ENCODE measurements at places on chromosomes 1 and 21.
A peak's percentile ranks its signal among the peaks of the same experiment; 100 is the strongest.

DNA sequence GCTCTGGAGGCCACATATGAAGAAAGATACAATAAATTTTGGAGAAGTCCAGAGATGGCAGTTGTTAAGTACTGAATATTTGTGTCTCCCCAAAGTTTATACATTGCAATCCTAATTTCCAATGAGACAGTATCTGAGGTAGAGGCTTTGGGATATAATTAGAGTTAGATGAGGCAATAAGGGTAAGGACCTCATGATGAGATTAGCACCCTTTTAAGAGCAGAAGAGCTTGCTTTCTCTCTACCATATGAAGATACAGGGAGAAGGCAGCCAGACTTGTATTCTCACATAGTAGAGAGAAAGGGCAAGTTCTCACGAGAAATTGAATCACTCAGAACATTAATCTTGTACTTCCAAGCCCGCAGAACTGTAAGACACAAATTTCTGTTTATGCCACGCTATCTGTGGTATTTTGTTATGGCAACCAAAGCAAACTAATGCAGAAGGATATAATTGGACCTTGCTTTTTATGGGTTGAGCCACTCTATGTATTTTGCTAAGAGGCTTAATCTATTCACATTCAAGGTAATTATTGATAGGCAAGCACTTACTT, 430.1 kb downstream of the KCNT2 start:
- no peak for DNase-seq

DNA sequence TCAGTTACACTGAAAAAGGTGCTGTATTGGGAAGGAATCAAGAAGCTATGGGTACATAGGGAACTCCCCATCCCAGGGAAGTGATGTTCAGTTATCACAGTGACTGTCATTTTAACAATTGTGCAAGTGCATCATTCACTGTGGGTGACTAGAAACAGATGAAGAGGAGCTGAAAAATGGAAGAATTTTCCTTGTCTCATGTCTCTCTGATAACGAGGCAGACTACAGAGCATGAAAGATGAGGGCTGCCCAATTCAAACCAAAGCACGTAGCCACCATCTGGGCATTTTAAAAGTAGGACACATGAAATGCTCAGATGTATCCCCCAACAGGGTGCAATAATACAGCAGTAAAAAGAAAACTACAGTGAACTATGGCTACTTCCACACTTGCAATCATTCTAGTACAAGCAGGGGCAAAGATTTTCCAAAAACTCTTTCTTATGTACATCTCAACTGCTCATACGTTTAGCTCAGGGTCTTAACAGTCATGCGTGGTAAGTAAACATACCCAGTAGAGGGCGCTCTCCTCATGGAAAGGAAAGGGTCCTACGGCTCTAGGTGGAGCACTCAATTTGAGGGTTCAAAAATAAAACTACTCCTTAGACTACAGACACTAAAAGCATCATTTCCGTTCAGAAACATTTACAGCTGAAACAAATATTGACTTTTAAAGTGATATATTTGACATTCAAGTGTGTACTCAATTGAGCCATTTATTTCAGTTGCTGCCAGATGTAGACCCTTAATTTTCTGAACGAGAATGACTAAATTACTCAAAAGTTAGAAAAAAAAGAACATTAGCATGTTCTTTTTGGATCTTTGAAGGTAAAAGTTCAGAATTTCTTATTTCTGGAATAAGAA, 143.2 kb downstream of the KCTD3 start:
- peak; percentile 5 for DNase-seq

DNA sequence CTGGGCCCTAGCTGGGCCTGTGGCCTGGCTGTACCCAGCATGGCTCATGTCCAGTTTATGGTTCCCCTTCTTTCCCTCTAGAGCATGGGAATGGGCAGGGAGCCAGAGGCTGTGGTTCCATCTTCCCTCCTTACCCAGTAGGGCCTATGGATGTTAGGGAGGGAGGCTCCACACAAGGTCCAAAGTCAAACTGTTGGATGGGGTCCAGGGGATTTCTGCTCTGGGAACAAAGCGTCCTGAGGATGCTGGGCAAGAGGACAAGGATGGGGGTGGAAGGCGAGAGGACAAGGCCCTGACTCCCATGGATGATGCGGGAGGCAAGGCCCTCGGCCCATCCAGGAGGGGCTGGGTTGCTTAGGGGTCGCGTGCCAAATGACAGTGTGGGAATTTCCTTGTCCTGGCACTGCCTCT, 17.3 kb downstream of the CSF1 start:
- DNase-seq: no peak

DNA sequence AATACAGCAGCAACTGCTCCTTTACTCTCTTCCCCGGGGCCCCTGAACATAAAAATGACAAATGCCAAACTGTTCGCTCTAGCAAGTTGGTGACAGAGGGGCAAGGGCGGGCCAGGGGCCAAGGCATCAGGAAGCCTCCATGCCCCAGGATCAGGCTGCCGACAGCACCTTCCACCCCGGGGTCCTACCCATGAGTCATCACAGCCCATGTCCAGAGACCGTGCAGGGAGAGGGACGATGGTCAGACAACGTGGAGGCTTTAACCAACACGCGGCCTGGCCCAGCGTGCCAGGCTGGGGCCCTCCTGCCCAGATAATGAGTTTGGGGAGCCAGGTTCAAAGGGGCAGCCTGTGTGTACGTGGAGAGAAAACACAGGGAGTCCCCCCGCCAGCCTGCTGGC, 90.5 kb downstream of the CASZ1 start:
- no peak for DNase-seq

DNA sequence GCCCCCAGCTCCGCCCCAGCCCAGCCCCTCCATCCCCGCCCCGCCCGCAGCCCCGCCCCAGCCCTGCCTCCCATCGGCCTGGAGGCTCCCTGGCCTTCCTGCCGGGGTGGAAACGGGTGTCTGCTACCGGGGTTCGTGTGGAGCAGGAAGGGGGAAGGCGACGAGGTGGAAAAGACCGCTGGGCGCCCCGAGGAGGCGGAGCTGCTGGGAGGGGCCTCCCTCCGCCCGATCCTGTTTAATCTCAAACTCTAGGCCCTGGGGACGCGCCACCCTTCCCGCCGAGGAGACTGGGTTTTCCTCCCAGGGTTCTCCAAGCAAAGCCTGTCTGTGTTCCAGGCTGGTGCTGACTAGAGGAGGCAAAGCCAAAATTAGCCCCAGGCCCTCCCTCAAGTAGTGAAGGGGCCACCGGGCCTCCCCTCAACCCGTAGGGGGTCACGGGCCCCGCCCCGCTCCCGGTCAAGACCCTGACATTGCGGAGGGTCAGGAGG, 16.2 kb upstream of the TTLL10 start:
- peak; percentile 73 for DNase-seq

- no peak for DNase-seq
Measured at GRCh38 chr1:109312246-109312645, 5.4 kb upstream of the MYBPHL start.

GRCh38 chr21:18114810-18115209, 129.8 kb upstream of the CHODL start:
- no peak for DNase-seq

DNA sequence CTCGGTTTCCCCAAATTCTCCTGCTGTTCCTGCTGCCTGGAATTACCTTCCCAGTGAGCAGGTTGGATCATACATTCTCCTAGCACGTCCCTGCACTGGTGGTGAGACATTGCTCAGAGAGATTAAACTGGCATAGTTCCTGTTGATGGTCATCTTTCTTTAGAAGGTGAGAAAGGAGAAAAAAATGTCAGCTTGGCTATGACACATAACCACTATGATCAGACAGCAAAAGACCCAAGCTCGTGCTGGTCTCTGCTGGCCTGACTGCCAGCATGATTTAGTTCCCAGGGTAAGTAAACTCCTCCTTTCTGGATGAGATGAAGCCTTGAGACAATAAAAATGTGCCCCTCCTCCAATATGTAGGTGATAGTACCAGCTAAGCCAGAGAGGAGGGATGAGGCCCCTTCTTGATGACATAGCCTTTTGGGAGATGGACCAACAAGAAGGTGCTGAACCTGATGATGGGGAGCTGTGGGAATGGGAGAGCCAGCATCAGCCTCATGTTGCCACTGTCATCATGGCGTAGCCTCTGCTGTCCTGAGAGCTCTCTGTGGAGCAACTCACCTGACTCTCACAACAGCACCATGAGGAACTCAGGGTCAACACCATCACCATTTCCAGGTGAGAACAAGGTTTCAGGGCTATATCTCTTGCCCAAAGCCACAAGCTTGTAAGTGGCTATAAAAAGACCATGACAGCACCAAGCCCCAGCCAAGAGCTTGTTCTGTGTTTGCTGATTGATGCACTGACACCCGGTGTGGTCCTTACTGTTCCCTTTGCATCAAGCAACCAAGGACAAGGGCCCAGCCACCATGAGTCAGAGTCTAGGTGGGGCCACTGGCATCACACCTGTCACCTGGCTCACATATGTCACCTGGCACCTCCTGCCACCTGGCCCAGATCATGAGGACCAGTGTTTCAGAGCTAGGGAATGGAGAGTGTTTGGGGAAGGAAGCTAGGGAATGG, 200.0 kb downstream of the MATN1 start:
- no peak for DNase-seq

- no peak for DNase-seq
Measured at GRCh38 chr1:59638231-59638711, 176.5 kb upstream of the HOOK1 start.

DNA sequence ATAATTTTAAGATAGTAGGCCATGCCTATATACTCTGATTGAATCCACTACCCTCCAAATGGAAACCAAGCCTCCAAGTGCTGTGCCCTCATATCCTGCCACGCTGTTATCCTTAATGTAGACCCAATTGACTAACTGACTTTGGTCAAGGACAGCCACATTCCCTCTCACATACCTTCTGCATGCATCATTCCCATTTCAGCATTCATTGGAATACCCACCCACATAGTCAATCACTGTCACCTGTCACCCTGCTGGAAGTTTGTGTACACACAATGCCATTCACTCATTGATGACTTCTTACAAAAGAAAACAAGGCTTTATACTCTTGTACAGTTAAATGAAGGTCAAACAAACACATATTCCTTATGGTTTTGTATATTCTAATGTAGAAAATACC, 221.1 kb upstream of the PBX1 start:
- no peak for DNase-seq

DNA sequence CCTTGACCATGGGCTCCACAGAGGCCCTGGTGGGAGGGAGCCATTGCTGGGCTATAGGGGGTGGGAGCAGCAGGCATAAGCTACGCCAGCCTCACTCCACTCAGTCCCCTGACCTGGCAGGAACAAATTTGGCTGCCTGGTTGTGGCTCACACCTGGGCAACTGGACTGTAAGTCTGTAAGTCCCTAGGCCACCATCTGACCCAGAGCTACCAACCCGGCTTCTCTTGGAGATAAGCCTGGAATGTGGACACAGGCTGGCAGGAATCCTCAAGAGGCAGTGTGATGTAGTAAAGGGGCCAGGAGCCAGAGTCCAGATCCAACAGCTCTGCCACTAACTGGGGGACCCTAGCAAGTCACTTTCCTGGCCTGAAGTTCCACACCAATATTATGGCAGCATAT, 11.4 kb downstream of the NCF2 start:
- no peak for DNase-seq

- no peak for DNase-seq
Measured at GRCh38 chr1:156815961-156816422, 656 bp downstream of the SH2D2A start.

GRCh38 chr1:209626346-209627026, 25.7 kb downstream of the LAMB3 start:
- DNase-seq: no peak

DNA sequence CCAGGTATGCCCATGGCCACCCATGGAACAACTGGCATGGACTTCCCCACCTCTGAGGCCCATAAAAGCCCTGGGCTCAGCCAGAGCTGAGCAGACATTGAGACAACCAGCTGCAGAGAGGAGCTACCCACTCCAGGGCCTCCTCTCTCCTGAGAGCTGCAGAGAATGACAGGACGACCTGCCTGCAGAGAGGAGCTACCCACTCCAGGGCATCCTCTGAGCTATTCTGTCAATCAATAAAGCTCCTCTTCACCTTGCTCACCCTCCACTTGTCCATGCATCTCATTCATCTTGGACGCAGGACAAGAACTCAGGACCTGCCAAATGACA, 43.4 kb downstream of the MATN1 start:
- DNase-seq: no peak

- DNase-seq: no peak
Measured at GRCh38 chr1:55986003-55986402, 593.4 kb downstream of the PLPP3 start.

DNA sequence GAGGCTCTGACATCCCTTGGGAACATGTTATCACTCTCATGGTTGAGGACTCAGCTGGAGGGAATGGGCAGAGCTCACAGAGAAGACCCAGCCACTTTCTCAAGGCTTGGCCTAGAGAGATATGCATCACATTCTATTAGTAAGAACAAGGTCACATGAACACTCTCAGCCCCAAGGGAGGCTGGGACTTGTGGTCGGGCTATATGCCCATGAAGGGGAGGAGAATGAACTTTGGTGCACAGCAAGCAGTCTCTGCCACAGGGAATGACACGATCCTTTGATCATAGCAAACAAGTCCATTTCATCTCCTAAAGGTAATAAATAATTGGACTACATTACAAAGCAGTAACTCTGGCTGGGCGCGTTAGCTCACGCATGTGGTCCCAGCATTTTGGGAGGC, 105.7 kb downstream of the SYF2 start:
- DNase-seq: no peak

DNA sequence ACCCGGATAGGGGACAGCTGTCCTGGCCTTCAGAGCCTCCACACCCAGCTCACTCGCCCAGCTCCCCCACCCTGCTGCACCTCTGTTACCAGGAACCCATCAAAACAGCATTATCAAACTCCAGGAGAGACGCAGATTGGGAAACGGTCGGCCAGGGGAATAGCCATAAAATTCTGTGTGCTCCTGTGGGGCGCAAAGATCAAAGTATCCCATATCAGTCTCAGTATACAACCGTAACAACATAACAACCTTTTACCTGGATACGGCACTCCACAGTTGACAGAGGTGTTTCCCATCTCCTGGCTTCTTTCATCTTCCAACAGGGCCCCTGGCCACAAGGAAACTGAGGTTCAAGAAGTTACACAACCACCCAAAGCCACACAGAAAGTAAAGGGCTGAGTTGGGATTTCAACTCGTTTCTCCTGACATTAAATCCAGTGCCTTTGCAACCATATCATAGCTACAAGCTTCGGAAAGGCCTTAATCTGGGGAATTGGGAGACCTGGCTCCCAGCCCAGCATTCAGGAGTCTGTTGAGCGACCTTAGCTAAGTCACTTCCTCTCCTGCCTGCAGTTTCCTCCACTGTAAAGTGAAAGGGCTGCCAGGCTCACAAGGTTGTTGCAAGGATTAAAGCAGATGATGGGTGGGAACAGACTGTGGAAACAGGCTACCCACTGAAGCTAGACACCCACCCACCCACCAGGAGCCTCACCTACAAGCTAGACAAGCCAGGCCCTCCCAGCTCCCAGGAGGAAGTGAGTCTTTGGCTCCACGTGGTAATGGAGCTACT, 8.1 kb upstream of the EPHB2 start:
- DNase-seq: no peak

- DNase-seq: no peak
Measured at GRCh38 chr1:231420299-231420958, 1.7 kb downstream of the EGLN1 start.

All from stimulated activated CD4-positive, alpha-beta T cell treated with anti-CD3 and anti-CD28 coated beads, Interleukin-4, amount 100 ng/mL, for 48 hours (primary cell).